ENCODE measurements at places on chromosomes 13 and 19.

DNA sequence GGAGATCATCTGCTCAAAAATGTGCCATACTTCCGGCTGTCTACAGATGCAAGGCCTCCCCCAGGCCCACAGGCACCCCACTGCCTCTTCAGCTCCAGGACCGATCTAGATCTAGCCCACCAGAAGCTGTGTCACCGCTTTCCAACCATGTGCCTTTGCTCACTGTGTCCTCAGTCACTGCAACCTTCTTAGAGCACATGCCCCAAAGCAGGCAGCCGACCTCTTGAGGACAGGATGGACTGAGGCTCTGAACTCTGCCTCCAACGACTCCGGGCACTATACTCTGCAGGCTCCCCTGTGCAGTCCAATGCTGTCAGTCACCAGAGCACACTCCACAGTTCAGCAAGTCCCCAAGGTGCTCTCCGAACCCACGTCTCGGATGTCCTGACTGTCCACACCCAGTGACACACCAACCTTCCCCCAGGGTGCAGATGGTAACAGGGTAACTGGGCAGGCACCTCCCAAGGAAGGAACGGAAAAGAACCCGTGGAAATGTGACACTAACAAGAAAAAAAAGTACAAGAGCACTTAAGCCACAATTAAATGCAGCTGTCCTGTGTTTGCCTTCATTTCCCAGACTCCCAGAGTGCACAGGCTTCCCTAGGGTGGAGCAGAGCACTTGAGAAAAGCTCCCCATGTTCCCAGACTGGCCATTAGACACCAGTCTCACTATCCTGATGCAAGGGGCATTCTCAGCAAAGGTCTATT, 4.8 kb downstream of the STK24 start:
- DNase-seq = no peak

DNA sequence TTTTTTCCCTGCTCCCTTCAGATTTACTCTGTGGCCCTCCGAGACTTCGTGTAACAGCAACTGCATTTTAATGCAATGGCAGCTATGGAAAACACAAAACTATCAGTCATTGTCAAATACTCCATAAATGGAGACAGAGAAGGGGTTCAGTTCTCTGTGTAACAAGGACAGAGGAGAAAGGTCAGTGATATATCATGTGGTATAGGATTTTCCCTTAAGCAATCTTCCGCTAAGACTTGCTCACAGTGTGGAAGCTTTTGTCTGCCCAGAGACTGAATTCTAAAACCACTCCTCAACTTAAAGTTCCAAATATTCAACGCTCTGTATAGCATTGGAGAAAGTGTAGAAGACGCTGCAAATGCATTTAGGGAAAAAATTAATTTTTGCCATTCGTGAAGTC, 111.3 kb upstream of the EDNRB start:
- no peak for DNase-seq

- DNase-seq = no peak
Observed at GRCh38 chr19:18939922-18940768, 872 bp downstream of the HOMER3 start.

DNA sequence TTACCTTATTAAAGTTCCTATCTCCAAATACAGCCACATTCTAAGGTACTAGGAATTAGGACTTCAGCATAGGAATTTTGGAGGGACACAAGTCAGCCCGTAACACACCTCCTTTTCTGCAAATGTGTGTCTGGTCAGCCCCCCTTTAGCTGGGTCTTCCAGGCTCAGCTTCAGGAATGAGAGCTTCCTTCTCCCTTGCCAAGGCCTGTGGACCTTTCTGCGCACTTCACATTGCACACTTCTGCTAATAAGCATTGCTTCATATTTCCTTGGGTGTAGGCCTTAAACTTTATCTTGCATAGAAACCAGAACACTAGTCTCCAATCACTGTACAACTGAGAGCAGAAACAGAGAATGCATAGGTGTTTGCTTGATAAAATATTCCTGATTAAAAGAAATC, 4.5 kb upstream of the STK24 start:
- DNase-seq = no peak

- DNase-seq = no peak
Observed at GRCh38 chr19:14761607-14762006, 16.8 kb downstream of the ADGRE2 start.

DNA sequence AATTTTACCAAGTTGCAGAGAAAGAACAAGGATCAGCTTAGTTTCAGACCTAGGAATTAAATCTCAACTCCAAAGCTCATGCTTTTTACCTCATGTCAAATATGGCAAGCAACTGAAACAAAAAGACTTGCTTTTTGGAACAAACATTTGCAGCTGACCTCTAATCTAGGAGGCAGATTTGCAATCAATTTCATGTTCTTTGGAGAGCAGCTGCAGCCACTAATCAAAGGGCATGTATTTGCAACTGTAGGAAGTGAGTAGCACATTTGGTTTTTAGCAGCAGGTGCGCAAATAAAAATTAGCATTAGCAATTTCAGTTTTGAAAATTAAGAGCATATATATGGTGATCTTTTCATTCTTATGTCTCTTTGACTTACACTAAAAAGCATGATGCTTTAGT, 459.3 kb upstream of the SLC10A2 start:
- DNase-seq = no peak

- DNase-seq = no peak
Observed at GRCh38 chr19:29667901-29668341, 2.7 kb downstream of the PLEKHF1 start.

GRCh38 chr13:99993660-99994637, 12.4 kb downstream of the ZIC2 start:
- no peak for DNase-seq

GRCh38 chr13:37277007-37277406, 171.5 kb upstream of the CSNK1A1L start:
- no peak for DNase-seq
